ENCODE measurements at places on chromosomes 7 and 10.

DNA sequence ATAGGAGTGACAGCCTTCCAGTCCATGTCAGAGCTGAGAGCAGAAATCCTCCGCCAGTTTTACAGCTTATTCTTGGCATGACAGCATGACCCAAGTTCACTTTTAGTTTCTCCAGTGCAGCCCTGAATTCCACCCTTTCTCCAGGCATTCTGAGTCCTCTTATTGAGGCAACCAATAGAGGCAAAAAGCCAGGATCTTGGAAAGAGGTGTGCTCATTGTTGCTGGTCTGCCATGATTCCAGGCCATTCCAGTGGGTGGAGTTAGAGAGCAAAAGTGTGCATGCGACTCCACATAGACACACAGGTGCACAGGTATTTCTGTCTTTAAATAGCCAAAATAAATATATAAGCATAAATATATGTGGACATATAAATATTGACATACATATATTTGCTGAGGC, 224.7 kb upstream of the ADARB2 start:
- DNase-seq: no peak

- no peak for DNase-seq
These were observed 39.2 kb downstream of the CDC123 start for GRCh38 chr10:12235116-12235694.

DNA sequence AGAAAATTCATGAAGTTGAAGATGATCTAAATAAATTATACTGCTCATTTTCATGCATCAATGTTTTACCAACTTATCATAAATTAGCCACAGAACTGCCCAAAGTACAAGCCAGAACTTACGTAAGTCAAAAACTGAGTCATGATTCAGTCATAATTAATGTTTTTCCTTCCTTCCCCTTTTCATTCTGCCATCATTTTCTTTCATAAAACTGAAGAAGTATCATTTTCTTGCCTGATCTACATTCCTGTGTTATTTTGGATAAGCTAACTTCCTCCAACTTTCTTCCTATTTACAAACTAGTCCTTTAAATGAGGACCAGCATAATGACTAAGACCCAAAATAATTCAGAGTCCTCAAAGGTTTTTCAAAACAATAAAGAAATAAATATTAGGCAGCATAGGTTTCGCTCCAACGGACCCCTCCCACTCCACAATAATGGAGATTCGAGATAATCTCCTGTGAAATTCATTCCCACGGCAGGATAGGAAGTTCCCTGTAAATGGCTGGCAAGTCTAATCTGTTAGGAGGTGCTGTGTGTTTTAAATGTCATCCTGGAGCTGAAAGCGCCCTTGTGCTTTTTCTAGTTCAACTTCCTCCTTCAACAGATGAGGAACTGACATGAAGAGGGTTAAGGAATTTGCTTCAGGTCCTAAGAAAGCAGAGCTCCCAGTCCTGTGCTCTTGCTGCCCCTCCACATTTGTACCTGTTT, 218.9 kb downstream of the DOCK4 start:
- no peak for DNase-seq

DNA sequence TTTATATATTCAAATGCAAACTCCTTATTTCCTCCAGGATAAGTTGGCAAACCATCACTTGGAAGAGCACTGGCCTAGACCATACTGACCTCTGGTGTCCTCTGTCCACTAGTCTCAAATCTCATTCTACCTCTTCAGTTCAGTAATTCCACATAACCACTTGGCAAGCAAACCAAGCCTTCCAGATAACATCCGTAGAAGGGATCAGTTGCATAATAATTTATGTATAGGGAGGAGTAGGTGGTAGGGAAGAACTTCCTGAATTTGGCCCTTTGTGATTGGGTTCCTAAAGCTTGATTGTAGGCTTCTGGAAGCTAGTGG, 55.0 kb downstream of the WAC start:
- no peak for DNase-seq

GRCh38 chr10:43197834-43198681, 59.8 kb downstream of the CSGALNACT2 start:
- no peak for DNase-seq

- DNase-seq: no peak
These were observed 106.5 kb upstream of the TMEM72 start for GRCh38 chr10:44804661-44805060.

DNA sequence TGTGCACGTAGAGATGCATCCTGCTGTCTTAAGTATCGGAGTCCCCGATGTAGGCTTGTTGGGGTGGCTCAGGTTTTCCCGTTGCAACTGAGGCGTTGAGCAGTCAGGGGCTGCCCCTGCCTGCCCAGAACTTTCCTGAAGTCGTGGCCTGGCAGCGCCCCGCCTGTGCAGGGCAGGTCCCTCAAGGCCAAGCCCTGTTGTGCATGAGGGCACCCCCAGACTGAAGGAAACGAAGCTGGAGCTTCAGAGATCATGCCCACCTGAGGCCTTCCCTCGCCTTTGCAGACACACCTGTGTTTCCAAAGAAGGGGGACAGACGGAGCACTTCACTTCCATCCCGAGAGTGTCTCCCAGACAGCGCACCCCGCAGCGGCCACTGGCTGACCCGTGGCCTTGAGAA, 121.1 kb downstream of the NKX6-2 start:
- no peak for DNase-seq

GRCh38 chr7:28130277-28130676, 50.3 kb downstream of the JAZF1 start:
- DNase-seq: no peak

DNA sequence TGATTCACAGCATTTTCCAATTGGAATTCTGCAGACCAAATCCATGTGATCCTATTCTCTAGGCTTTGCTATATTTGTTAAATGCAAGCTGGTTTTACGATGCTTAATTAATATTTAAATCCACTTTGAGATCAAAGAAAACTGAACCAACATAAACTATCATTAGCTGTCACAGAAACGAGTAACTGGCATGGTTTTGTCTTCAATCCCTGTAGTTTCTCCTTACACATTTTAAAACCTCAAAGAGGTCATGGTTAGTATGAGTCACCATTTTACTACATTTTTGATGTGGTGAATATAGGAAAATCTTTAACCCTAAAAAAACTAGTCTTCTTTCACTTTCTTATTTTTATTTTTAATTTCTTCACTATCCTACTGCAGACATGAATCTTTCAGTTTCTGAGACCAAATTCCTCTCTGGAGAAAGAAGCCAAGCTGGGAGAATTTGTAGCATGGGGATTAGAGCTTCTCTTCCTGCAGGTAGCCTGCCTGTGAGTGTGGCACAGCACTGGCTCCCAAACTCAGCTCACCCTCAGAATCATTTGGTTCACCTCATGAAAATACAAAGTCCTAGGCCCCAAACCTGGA, 8.7 kb upstream of the LIPM start:
- no peak for DNase-seq

DNA sequence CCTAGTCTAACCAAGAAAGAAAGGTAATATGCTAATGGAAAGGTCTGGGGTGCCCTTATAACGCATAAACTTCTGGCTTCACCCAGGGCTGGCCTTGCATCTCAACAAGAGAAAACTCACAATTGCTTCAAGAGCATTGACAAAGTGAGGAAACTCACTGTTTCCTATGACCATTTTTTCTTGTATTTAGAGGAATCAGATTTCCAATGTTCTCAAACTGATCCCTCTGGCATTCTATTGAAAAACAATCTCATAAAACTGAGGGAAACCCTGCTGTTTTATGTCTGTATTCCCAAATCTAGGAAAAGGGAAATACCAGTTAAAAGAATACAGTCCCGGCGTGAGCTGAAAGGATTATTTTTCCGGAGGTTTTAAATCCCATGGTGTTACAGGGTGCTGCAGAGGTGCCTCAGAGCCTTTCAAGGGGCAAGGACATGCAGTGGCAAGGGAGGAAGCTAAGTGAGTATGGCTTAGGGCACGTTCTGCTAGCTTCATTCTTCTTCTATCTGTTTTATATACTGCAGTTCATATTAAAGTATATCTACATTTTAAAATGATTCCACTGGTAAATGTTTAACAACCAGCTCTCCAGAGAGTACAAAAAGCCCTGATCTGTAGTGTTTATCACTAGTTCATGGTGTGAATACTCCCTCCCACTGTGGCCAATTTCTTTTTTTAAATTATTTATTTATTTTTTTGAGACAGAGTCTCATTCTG, 68.7 kb downstream of the CAV1 start:
- no peak for DNase-seq

DNA sequence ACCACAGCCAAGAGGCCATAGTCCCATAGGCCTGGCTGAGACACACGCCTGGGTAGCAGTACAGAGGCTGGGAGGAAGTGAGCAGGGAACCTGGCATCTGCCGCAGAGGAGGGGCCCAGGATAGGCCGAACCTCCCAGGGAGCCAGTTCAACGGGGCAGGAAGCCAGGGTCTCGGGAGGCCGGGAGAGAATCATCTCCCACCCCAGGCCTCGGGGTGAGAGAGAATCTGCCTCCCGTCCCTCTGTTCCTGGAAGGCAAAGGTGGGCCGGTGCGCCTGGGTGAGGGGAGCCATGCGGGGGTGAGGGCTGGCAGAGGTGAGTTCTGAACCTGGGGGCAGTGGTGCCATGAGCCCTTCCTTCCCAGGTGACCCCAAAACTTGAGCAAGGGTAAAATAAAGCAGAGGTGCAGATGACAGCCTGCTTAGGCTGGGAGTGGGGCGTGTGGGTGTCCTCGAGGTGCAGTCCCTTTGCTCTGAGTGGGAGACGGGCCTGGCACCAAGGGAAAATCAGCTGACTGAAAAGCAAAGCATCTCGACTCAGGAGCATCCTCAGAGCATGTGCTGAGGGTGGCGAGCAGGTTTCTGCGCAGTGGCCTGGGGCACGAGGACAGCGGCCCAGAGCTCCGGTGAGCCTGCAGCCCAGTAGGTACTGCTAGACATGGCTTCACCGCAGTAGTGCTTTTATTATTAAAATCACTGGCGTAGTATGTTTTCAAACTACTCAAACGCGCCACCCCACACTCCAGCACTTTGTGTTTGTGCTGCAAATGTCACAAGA, 15.5 kb downstream of the AGAP3 start:
- DNase-seq: no peak

- DNase-seq: no peak
These were observed at the start of gene NT5C3A for GRCh38 chr7:33062023-33062781. TSS of gene NT5C3A (minus strand) at chr7:33062776. CDS start at chr7:33062705, 71 bp downstream.

- no peak for DNase-seq
These were observed 68.4 kb upstream of the RAPGEF5 start for GRCh38 chr7:22425361-22425760.

DNA sequence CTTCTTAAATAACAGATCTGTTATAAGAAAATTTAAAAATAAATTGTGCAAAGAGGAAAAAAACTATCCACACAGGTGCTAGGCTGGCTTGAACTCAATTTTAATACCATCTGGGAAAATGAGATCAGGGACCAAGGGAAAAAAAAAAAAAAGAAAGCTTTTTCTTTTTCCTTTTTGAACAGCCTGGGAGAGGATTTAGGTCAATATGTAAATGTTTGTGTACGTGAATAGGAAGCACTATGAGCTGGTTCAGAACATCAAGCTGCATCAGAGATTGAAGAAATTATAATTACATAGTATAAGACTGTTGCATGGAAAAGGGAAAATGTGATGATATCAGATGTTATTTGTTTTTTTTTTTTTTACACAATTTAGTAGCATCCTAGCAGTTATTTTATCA, 548.0 kb downstream of the ARL4A start:
- no peak for DNase-seq
